ENCODE measurements at places on chromosomes 3 and 15.

GRCh38 chr15:52247461-52247860 lies 48.1 kb downstream of the MYO5C start:
- DNase-seq: no peak

DNA sequence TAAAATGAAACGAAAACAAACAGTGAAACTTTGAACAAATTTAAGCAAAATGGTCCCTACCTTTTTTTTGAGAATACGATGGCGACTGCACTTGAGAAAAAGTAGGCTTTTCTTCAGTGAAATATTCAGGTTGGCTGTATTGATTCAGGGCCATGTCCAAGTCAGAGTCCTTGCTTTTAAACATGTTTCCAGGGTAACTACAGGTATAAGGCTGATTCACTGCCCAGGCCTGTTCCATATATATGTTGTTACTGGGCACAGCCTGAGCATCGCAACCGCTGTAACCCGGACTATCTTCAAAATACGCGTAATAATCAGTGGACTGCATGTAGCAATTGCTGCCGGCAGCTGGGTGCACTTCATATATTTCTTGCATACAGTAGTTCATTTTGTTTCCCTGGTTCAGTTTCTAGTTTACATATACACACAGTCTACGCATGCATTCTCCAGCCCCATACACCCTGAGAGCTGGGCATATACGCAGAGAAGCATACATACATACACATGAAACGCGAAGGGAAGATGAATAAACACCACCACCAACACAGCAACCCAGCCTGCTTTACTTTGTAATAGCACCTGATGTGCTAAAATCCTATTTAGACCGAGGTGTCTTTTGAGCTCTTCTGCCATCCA lies 220.0 kb downstream of the NR1D2 start:
- DNase-seq: no peak

DNA sequence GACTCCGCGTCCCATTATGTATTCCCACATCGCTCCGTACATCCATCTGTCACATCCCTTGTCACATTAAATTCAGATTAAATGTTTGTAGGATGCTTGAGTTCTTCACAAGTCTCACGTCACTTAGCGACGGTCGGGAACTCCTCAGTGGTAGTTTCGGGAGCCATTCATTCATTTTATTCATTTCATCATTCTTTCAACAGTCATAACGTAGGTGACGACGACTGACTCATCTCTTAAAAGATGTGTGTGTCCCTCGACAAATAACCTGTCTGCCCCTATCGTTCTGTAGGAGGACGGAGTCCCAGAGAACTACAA lies 272 bp upstream of the SRPRB start:
- no peak for DNase-seq

- no peak for DNase-seq
Observed at GRCh38 chr3:101886626-101887025, 37.3 kb downstream of the NFKBIZ start.

GRCh38 chr3:26132942-26133341 lies 343.1 kb downstream of the OXSM start:
- no peak for DNase-seq

DNA sequence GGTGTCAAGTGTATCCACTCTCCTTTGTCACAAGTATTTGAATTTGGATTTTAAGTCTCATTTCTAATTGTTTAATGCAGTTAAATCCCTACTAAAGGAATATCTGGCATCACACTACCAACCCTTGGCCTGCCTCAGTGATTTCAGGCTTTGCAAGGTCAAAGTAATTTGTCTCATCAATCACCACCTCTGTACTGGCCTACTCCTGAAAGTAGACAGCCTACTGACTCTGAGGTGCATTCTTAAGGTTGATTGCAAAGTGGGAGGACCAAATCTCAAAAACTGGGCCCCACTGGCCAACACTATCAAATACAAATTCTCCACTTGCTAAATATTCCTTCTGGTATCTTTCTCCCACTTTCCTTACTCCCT lies 851 bp upstream of the TEX55 start:
- no peak for DNase-seq

DNA sequence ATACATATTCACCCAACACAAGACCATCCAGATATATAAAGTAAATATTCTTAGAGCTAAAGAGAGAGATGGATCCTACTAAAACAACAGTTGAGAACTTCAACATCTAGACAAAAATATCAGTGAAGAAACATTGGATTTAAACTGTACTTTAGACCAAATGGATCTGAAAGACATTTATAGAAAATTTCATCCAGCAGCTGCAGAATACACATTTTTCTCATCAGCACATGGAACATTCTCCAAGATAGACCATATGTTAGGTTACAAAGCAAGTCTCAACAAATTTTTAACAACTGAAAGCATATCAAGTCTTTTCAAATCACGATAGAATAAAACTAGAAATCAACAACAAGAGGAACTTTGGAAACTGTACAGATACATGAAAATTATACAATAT lies 369.0 kb upstream of the CCDC54 start:
- no peak for DNase-seq

DNA sequence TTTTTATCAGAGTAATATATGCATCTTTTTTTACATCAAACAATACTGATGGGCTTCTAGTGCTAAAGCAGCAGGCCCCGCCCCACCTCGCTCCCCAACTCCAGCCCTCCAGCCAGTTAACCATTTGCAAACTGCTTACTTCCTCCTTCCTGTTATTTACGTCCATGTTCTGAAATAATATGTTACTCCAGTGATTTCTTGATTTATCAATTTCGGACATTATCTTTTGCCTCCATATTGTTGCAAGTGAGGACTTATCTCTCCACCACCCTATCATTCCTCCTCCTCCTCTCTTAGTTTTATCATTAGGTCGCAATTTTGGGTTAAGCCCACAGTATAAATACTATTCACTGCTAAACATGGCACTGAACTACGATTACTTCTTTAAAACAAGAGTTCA lies 39.5 kb downstream of the ZNF710 start:
- DNase-seq: no peak

- DNase-seq: no peak
Observed at GRCh38 chr15:70596354-70597055, 166.9 kb downstream of the UACA start.

- DNase-seq: no peak
Observed at GRCh38 chr3:65720989-65721737, 317.6 kb downstream of the MAGI1 start.

DNA sequence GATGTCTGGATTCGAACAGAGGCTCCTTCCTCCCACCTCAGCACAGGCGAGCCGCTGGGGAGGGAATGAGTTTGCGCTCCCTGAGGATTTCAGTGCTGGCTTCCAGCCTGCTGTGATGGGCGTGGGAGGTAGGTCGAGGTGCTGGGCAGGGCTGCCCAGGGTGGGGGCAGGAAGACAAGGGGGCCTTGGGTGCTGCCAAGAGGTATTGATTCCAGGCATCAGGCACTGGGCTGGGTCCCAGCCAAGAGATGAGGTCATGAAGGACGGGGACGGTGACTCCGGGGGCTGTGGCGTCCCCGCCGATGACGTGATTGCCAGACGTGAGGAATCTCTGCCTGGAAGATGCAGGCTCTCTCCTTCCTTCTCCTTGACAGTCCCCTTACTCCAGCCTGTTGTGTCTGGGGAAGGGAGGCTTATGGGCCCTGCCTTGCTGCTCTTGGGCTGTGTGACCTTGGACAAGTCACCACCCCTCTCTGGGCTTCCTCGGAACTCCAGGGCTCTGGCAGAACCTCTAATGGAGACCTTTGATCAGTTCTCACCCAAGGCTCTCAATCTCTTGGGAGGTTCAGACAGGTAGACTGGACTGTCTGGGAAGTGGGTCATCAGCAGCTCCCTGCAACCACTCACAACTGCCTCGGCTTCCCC lies 116.8 kb downstream of the FBLN2 start:
- DNase-seq: no peak

- DNase-seq: no peak
Observed at GRCh38 chr15:83164771-83165404, 42.7 kb downstream of the HDGFL3 start.

- DNase-seq: no peak
Observed at GRCh38 chr15:38285456-38285855, 32.8 kb downstream of the SPRED1 start.

DNA sequence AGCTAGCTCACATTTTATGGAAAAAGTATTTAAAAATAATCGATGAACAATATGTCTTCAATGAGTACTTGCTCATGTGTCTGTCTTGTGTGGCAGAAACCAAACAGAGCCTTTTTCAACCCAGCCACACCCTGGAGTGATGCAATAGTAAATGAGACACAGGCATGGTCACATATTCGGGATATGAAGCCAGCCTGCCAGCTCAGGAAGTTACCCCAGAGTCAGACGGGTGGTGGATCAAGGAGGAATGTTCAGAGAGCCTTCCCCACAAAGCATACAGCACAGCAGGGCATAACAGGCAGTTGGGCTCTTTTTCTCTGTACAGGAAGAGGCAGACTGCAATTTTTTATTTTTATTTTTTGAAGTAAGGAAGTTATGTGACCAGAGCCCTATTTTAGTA lies 27.3 kb downstream of the LARP6 start:
- DNase-seq: no peak

GRCh38 chr3:66019896-66020295 lies 18.8 kb downstream of the MAGI1 start:
- DNase-seq: no peak

DNA sequence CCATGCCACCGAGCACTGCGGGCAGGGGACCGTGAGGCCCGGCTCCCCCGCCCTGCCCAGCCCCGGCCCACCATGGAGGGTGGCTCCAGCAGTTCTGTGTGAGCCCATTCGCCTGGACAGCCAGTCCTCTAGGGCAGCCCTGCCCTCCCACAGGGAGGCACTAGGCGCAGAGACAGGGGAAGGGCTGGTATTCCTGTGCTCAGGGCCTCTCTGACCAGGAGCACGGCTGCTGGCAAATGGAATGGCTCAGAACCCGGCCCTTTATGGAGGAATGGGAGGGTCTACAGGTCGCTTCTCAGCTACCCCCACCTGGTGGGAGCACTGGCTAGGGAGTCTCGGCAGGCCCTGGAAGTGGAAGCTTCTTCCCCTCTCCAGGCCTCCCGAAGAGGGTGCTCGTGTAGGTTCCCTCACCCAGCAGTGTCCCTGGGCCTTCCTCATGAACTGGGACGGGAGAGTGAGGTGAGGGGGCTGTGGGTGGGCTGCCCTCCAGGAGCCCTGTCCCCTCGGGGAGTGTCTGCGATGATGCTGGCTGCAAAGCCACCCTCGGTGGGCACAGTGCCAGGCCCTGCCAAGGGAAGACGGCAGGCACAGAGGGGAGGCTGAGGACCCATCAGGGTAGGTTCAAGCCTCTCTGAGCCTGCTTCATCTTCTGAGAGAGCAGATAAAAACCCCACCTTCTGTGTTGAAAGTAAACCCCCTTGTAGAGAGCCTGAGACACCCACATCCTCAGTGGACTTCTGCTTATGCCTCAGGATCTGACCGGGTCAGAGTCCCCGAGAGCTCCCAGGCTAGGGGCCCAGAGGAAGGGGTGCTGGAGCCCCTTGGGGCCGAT lies 1.5 kb downstream of the MELTF start:
- DNase-seq: no peak

- no peak for DNase-seq
Observed at GRCh38 chr3:77414881-77415280, 375.0 kb downstream of the ROBO2 start.

GRCh38 chr3:143849854-143850549 lies 1.7 kb upstream of the SLC9A9 start:
- no peak for DNase-seq

DNA sequence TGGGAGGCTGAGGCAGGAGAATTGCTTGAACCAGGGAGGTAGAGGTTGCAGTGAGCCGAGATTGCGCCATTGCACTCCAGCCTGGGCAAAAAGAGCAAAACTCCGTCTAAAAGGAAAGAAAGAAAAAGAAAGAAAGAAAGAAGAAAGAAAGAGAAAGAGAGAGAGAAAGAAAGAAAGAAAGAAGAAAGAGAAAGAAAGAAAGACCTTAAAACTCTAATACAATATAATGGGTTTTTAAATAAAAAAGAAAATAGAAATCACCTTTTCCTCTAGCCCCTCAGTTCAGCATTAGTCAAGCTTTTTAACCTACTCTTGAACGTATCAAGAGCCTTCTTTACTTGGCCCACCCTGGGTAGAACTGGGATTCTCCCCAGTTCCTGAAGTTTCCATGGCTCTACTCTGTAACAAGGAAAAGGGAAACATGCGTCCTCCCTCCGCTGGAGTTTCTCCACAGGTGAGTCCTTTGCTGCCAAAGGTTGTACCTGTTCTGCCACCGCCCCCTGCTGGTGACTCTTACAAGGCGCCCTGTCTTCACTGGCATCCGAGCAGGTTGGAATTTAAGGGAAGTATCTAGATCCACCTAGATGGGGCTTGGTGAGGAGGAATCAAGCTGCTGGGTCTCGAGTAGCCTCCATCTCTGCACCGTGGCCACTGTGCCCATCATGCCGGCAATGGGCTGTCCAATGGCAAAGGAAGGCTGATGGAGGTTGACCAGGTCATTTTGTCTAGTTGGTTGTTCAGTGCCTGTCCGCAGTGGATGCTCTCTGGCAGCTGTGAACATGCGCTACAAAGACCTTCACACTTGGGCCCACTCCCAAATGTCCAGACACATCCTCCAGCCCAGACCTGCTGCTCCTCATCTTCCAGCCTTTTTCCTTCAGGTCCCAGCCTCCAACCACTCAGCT lies 20.6 kb upstream of the EPHB3 start:
- DNase-seq: peak; percentile 61

DNA sequence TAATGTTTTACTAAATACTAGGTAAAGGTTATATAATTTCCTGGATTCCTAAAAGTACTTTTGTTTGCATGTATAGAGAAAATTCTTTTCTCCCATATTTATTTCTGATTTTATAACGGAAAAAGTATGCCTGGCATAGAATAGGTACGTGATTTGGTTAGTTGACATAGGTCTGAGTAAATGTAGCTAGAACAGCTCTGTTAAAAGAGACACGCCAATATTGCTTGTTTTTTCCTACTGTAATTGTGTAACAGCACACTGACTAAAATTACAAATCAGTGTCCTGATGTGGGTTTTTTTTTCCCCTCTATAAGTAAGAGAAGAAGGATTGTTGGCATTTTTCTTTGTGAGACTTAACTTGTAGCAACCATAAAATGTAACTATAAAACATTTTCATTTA lies 26.7 kb downstream of the KLHL24 start:
- DNase-seq: no peak

GRCh38 chr3:178513546-178514380 lies 22.5 kb upstream of the KCNMB2 start:
- DNase-seq: no peak

All from stimulated activated CD4-positive, alpha-beta T cell treated with anti-CD3 and anti-CD28 coated beads, Interleukin-15, amount 100 ng/mL, for 1 hour (primary cell).